ENCODE measurements at places on chromosomes 16 and 17. TPM values are rescaled to one million over a fixed set of nuclear protein-coding genes. Genes with fewer than 3 reads are reported as not detected.

The RAB37 gene
- total RNA-seq, result not detected

The HID1 gene
- not detected for total RNA-seq

The DNASE1L2 gene
- 2.0 TPM for total RNA-seq

The YBX2 gene
- 6.5 TPM for total RNA-seq

The HOXB6 gene
- 7.7 TPM for total RNA-seq

The CLEC3A gene
- total RNA-seq, result not detected

The CCL1 gene
- total RNA-seq, result not detected

The IGFALS gene
- not detected for total RNA-seq
